ENCODE measurements at places on chromosomes 2 and 18. TPM values are rescaled to one million over a fixed set of nuclear protein-coding genes. Genes with fewer than 3 reads are reported as not detected.

Gene CYRIA
- 10.2 TPM for total RNA-seq

DNA sequence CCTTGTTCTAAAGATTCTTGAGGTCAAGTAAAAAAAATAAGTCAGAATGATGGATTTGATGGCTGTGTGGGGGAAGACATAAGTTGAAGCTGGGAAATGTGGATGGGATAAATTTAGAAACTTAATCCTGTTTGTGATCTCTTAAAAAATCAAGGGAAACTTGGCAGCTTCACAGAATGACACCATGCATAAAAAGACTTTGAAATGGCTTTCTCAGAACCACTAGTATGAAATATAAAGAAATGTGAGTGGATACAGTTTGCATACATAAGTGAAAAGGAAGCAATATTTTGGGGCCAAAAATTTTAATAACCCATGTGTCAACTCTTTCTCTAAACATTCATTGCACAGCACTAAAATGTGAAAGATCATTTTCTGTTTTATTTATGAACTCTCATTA is 21.7 kb downstream of the CDH19 start:
- no peak for DNase-seq

- DNase-seq, result no peak
Measured at GRCh38 chr18:31498574-31499524, 872 bp downstream of the DSG2 start.

- DNase-seq, result no peak
Measured at GRCh38 chr2:65070172-65070830, 14.1 kb downstream of the CEP68 start.

DNA sequence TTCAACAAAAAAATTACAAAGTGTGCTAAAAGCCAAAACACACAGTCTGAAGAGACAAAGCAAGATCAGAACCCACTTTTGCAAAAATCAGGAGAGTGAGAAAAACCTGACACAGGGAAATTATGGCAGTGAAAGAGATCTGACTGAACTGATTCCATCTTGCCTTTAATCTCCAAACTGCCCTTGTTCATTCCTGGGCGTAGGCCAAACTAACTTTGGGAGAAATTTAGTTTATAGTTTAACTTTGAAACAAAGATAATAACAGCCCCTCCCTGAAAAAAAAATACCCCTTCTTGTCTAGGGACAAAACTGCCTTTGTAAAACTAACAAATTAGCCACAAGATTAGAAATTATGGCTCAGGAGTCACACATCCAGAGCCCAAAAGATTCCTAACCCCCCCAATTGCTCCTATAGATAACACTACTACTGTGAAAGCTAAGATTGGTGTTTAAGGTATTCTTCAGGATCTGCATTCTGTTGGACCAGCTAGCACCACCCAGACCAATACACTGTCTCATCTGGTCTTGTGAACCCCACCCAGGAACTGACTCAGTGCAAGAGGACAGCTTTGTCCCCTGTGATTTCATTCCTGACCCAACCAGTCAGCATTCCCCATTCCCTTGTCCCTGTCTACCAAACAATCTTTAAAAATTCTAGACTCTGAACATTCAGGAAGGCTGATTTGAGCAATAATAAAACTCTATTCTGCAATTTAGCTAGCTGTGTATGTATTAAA is 226.1 kb upstream of the SH3BP4 start:
- DNase-seq, result no peak

Gene PAIP2B
- total RNA-seq, result 7.4 TPM

DNA sequence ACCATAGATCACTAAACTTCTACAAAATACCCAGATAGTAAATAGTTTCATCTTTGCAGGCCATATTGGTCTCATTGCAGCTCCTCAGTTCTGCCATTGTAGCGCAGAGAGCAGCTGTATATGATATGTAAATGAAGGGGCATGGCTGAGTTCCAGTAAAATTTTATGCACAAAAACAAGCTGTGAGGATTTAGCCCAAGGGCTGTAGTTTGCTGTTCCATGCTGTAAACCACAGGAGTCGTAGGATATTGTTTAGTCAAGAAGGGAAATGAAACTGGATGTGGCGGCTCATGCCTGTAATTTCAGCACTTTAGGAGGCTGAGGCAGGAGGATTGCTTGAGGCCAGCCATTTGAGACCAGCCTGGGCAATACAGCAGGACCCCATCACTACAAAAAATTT is 83.0 kb downstream of the MGAT5 start:
- no peak for DNase-seq

Measured in neural crest cell (in vitro differentiated cells).